ENCODE measurements at places on chromosomes 16 and 17.

- no peak for DNase-seq
Measured at GRCh38 chr17:79849953-79850352, 10.7 kb upstream of the CBX4 start.

DNA sequence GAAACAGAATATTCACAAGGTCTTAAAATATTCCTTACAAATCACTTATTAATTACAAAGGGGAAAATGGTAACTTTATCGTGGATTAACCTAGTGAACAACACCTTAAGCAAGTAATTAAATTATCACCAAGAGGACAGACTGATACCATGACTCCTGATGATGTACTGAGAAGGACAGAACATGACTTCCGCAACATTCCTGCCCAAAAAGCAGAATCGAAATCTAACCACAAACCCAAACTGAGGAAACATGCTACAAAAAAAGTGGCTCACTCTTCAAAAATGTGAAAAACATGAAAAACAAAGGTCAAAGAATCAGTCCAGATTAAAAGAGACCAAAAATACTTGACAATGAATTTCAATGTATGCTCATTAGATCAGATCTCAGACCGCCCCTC lies 151.5 kb downstream of the AATF start:
- no peak for DNase-seq

DNA sequence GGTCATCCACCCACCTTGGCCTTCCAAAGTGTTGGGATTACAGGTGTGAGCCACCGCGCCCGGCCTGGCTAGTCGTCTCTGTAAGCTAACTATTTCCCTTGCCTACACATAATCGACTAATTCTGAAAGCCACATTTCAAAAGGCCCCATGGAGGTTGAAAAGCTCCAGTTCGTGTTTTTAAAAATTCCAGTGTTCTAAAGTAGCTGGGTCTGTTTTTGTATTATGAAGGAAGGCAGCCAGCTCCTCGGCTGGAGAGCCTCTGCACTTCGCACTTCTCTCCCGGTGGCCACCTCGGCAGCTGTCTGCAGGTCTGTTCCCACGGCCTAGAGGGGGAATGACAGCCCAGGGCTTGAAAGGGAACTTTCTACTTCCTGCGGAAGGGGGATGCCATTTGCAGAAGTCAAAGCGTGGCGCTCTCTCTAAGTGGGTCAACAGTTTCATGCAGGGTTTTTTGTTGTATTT lies 16.9 kb downstream of the HASPIN start:
- DNase-seq, result no peak

DNA sequence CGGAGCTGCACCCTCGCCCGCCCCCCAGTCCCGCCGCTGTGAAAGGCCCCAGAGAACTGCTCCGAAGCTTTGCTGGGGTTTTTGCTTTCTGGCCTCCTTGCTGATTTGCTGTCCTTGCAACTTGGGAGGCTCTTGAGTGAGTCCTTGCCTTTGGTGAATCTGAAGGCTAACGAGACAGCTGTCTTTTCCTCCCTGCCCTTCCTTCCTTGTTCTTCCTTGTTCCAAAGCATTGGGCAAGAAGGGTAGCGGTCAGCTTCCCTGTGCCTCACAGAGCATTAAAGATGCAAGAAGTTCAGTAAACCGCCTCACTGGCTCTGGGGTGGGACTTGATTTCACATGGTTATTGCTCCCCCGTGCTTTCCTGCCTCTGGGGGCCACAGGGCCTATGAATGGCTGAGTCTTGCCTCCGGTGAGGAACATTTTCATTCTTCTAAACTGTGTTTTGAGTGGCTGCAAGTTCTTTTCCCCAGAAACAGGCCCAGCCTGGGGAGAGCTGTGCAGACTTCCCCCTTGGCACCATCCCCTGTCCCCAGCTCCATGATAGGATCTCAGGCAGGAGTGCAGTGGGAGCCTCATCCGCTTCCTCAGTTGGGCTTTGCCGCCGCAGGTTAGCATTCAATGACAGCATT lies 1.4 kb downstream of the YPEL2 start:
- DNase-seq, result peak; percentile 33

GRCh38 chr17:7295230-7296180 lies 1.1 kb upstream of the YBX2 start:
- DNase-seq, result no peak

DNA sequence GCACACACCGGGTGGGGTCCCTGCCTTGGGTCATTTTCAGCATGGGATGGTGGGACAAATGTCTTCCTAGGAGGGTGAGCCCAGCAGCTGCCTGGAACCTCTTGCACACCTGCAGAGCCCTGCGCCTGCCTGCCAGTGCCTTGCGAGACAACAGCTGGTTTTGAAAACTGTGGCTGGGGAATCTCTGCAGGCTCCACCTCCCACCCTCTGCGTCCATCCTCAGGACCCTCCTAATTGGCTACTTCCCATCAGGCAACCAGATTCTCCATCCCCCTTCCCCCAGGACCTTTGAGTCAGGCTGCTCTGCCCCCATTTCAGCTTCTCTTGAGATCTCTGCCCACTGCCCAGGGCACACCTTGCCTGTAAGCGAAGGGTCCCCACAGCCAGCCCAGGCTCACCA lies 26.6 kb downstream of the PEMT start:
- no peak for DNase-seq

- DNase-seq, result peak; percentile 63
Measured at GRCh38 chr16:4868026-4868425, 20.7 kb downstream of the UBN1 start.

DNA sequence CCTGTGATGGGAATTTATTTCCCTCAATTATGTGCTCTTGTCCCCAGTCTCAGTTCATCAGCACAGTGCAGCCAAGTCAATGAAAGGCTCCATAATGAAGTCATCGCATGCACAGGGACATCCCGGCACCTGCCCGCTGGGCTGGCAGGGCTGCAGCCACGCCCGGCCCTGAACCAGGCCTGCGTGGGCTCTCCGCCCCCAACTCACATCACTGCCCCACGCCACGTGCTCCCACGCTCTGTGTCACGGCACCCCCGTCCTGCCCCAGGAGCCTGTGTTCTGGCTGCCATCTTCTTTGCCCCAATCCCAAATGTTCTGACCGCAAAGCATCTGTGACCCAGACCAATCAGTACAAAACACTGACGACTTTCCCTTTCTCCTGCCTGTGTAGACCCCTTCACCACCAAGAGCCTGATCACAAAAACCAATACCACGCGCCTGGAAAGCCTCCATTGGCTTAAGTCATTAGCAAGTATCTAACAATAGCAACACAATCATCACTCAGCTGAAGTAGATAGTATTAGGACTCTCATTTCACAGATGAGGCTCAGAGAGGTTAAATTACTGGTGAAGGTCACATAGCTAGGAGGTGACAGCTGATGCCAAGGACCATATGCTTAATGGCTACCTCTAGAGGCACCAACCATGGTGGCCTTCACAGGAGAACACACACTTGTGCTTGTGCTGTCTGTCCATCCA lies 202.5 kb downstream of the ZFHX3 start:
- no peak for DNase-seq
